ENCODE measurements at places on chromosomes 11 and 22. TPM values are rescaled to one million over a fixed set of nuclear protein-coding genes. Genes with fewer than 3 reads are reported as not detected.

The TEAD1 gene
- 71.3 TPM for total RNA-seq

The FXYD2 gene
- 0.20 TPM for total RNA-seq

The ADAMTS8 gene
- total RNA-seq: 5.3 TPM

The FIBIN gene
- 12.5 TPM for total RNA-seq

The CADM1 gene
- total RNA-seq: 0.37 TPM

The INSC gene
- 6.2 TPM for total RNA-seq

The OR8D1 gene
- not detected for total RNA-seq

The GRAP2 gene
- not detected for total RNA-seq

The OR8G5 gene
- total RNA-seq: not detected

The OR52I2 gene
- not detected for total RNA-seq

The BIRC3 gene
- 0.37 TPM for total RNA-seq

The MPZL2 gene
- not detected for total RNA-seq

The PEX16 gene
- 30.9 TPM for total RNA-seq

The FOLR1 gene
- total RNA-seq: not detected

The WDR74 gene
- total RNA-seq: 63.9 TPM

The UPB1 gene
- not detected for total RNA-seq

The MS4A12 gene
- total RNA-seq: not detected

The KCNJ11 gene
- not detected for total RNA-seq

The DDI1 gene
- not detected for total RNA-seq

Measured in subcutaneous preadipocyte (primary cell).